Umbilical cord (tissue), 2 donors: ENCODE measurements at places on chromosomes 5 and 9. TPM values are rescaled to one million over a fixed set of nuclear protein-coding genes. Genes with fewer than 3 reads are reported as not detected.

- no peak for DNase-seq
Measured at GRCh38 chr5:77744116-77744515, 32.0 kb downstream of the TBCA start.

GRCh38 chr5:36040651-36041536 is 25.8 kb downstream of the UGT3A2 start:
- DNase-seq: no peak

DNA sequence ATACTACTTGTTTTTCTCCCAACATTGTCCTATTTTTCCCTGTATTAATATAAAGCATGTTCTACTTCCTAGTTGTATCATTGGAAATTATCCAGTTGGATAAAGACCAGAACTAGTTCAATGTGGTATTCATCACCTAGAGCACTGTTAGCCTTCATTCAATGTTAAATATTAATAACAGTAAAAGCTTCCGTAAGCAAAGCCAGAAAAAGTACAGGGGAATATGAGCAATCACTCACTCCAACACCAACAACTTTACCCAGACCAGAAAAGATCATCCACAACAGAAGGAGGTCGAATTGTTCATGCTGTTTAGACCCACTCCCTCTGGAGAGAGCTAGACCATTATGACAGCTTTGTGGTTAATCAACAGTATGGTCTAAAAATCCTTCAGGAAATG is 728.4 kb downstream of the MAT2B start:
- no peak for DNase-seq

Gene ZNF454
- 2.4 TPM for total RNA-seq

DNA sequence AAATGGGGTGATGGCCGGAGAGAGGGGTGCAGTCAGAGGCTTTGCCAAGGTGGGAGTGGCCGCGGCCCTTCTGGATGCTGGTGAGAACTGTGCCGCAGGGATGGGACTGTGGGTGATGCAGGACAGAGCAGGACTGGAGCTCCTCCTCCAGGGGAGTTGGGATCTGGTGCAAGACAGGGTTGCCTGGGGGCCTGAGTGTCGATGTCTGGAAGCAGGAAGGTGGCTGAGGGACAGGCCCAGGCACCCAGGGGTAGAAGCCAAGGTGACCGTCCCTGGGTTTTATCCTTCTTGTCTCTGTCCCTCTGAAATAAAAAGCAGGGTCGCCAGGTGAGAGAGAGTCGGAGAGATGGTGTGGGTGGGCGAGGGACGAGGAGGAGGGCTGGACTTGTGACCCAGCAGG is 89.1 kb upstream of the IER5L start:
- no peak for DNase-seq

GRCh38 chr9:32573821-32574220 is 862 bp upstream of the NDUFB6 start:
- no peak for DNase-seq

DNA sequence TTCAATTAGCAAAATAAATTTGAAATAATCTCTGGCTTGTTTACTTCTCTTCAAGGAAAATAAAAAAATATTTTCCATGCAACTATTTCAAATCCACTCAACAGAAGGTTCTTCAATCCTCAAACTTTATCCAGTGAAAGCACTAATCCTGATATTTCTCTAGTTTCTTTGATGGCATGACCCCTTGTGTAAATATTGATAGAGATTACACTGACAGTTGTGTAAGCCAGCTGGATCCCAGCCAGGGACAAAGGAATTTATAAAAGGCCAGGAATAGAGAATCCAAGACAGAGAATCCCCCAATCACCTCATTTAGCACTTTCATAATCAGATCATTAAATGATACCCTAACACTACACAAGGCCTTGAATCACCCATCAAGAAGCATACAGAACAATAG is 135.2 kb downstream of the GNA14 start:
- DNase-seq: no peak

DNA sequence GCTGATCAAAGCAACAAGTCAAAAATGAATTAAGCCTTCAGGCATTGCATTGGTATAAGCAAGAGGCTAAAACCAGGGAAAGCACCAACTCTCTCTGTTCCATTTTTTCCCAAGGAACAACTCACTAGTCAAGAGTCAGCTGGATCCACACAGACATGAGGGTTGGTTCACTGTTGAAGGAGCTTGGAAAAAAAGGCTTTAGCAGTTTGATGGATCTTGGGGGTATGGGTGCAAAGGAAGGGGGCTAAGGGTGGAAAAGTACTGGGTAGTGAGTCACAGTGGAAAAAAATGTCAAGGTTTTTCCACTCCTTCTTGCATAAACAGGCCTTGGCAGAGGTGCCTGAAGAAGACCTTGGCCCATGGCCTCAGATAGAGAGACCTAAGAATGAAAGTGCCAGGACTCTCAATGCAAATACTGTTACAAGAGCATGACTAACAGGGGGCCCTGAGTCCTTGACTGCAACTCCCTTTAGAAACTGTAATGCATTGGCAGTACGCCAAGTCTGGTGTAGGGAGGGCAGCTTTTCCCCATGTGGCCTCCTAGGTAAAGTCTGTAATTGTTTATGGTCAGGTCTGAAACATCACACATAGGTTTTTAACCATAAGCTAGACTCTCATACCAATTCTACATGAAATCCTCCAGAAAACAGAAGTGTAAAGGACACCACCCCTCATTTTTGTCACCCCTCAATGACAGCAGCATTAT is 23.7 kb downstream of the ACTL7A start:
- DNase-seq: peak; percentile 54

- DNase-seq: peak; percentile 54
Measured at GRCh38 chr5:32304622-32305021, 8.1 kb downstream of the MTMR12 start.
